A549 treated with RU486 at 1 μM for 4 hours (cell line): ENCODE measurements at places on chromosomes 12 and 14. TPM values are rescaled to one million over a fixed set of nuclear protein-coding genes. Genes with fewer than 3 reads are reported as not detected.

CCDC38 gene
- total RNA-seq, result 0.07 to 0.13 TPM (median 0.12 TPM) in 3 of 5 replicates, not detected in the others

PTPRQ gene
- total RNA-seq, result 0.01 to 0.02 TPM (median 0.02 TPM) in 3 of 5 replicates, not detected in the others

TUNAR gene
- not detected in 5 replicates for total RNA-seq

CDK4 gene
- total RNA-seq, result 253 to 299 TPM (median 268 TPM) in 5 replicates

OSBPL8 gene
- 7.6 to 19.1 TPM (median 18.0 TPM) in 5 replicates for total RNA-seq

SIX6 gene
- total RNA-seq, result not detected in 5 replicates

ERG28 gene
- 12.6 to 15.9 TPM (median 15.7 TPM) in 5 replicates for total RNA-seq

SCAF11 gene
- total RNA-seq, result 40.3 to 67.5 TPM (median 53.2 TPM) in 5 replicates

C12orf54 gene
- total RNA-seq, result not detected in 5 replicates

BATF gene
- 0.22 TPM in 1 of 5 replicates, not detected in the others for total RNA-seq
